Bronchial smooth muscle cell (primary cell): ENCODE measurements at places on chromosomes 12 and 14. TPM values are rescaled to one million over a fixed set of nuclear protein-coding genes. Genes with fewer than 3 reads are reported as not detected.

Gene GSC
- not detected in 2 replicates for total RNA-seq

Gene CAPS2
- total RNA-seq, result 15.9 and 16.0 TPM in 2 replicates

Gene ZNF26
- total RNA-seq, result 9.2 and 10.1 TPM in 2 replicates

Gene MSRB3
- total RNA-seq, result 21.4 and 23.3 TPM in 2 replicates

Gene TPH2
- total RNA-seq, result under 0.01 TPM in 2 replicates

Gene MEG3
- total RNA-seq, result 139 and 226 TPM in 2 replicates

Gene AKAP3
- total RNA-seq, result 0.63 and 2.1 TPM in 2 replicates

Gene ZC3H10
- 6.0 and 8.2 TPM in 2 replicates for total RNA-seq
